ENCODE measurements at places on chromosomes 2 and 18.

DNA sequence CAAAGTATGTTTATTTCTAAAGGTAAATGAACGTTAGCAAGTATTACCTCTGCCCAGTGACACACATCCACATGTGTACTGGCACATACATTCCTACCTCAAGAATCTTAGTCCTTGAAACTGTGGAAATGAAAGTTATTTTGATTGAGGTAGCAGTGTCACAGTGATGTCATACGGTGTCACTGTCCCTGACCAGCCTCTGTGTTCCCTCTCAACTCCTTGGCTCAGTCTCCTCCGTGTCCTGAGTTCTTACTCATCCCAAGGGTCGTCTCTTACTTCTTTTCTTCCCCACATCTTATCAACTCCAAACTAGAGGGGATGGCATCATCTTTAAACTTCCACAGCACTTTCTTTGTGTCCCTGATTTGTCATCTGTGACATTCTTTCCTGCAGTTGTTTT, 3.3 kb downstream of the NCK2 start:
- H3K4me3 ChIP-seq = no peak overlapping the region
- no peak overlapping the region for H3K27ac ChIP-seq
- peaks cover 22% of the 10 kb centered on the region for H3K4me1 ChIP-seq
- H3K27me3 ChIP-seq = no peaks in the 10 kb centered on the region

- DNase-seq = no peak
- no peak overlapping the region for H3K27ac ChIP-seq
- no peaks in the 10 kb centered on the region for H3K36me3 ChIP-seq
- H3K4me1 ChIP-seq = no peaks in the 10 kb centered on the region
Measured at GRCh38 chr2:205975082-205975949, 110.7 kb downstream of the INO80D start.

DNA sequence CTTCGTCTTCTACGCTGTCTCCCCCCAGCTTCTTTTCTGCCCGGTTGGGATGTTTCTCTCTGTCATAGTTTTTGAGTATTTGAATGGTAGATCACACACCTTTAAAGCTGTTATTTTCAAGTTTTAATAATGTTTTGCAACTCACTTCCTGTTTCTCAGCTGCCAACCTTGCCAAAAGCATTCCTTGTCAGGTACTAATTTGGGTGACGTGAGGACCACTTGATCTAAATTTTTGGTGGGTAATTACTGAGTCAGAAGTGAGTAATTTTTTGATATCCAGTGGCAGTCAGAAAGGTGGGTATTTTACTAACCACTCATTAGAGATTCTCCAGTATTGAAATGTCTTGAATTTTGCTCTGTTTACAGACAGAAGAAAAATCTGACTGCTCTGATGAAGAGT, 852.4 kb upstream of the FANCL start:
- no peak overlapping the region for H3K4me3 ChIP-seq
- no peaks in the 10 kb centered on the region for H3K36me3 ChIP-seq
- no peaks in the 10 kb centered on the region for H3K4me1 ChIP-seq
- no peak overlapping the region for H3K27ac ChIP-seq

GRCh38 chr2:16264491-16264890, 324.1 kb downstream of the MYCN start:
- H3K27ac ChIP-seq = no peak overlapping the region
- no peaks in the 10 kb centered on the region for H3K36me3 ChIP-seq
- H3K4me1 ChIP-seq = no peaks in the 10 kb centered on the region
- no peak overlapping the region for H3K4me3 ChIP-seq
- DNase-seq = no peak

GRCh38 chr2:157463002-157463401, 19.1 kb upstream of the CYTIP start:
- no peak overlapping the region for H3K4me3 ChIP-seq
- DNase-seq = no peak
- H3K36me3 ChIP-seq = no peaks in the 10 kb centered on the region
- H3K27me3 ChIP-seq = peaks cover 7% of the 10 kb centered on the region
- no peaks in the 10 kb centered on the region for H3K4me1 ChIP-seq

- no peak overlapping the region for H3K27ac ChIP-seq
- no peaks in the 10 kb centered on the region for H3K27me3 ChIP-seq
- no peaks in the 10 kb centered on the region for H3K4me1 ChIP-seq
Measured at GRCh38 chr2:62102402-62102920, 93.5 kb upstream of the B3GNT2 start.

- H3K4me1 ChIP-seq = no peaks in the 10 kb centered on the region
- DNase-seq = no peak
- H3K4me3 ChIP-seq = no peak overlapping the region
- H3K27ac ChIP-seq = no peak overlapping the region
- H3K36me3 ChIP-seq = no peaks in the 10 kb centered on the region
- no peaks in the 10 kb centered on the region for H3K27me3 ChIP-seq
Measured at GRCh38 chr18:47737198-47737830, 193.1 kb downstream of the SMAD2 start.

DNA sequence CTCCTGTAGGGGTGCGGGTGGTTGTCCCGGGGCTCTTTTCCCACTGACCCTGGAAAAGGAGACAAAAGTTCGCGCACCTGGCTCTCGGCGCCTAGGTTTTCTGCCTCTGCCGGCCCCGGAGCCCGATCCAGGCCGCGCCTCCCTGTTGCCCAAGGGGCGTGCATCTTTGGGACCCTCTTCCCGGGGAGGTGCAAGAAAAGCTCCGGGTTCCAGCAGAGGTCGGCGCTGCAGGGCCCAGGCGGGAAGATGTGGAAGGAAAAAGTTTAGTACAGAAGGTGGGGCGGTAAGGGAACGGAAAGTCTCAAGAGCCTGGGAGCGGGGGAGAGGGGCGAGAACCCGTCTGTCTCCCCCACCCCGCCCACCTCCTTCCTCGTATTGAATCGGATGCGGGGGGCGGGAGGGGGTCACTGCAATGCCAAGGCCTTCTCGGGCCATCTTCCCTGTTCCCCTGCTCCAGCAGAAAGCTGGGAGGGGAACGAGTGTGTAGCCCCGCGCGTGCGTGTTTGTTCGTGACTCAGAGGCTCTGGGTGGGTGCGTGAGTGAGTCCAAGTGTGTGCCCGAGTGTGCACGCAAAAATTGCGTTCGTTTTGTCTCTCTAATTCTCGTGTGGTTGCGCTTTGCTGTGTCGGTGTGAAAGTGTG, 6.3 kb upstream of the EN1 start:
- H3K4me1 ChIP-seq = no peaks in the 10 kb centered on the region
- peak; percentile 31 for DNase-seq
- H3K27me3 ChIP-seq = peaks cover 99% of the 10 kb centered on the region

- no peaks in the 10 kb centered on the region for H3K36me3 ChIP-seq
- H3K4me1 ChIP-seq = peaks cover 7% of the 10 kb centered on the region
- H3K4me3 ChIP-seq = no peak overlapping the region
- H3K27ac ChIP-seq = no peak overlapping the region
- no peak for DNase-seq
Measured at GRCh38 chr2:202024871-202025270, 8.8 kb upstream of the FZD7 start.

- no peak overlapping the region for H3K4me3 ChIP-seq
- H3K27me3 ChIP-seq = no peaks in the 10 kb centered on the region
- no peak for DNase-seq
- H3K36me3 ChIP-seq = no peaks in the 10 kb centered on the region
- H3K4me1 ChIP-seq = no peaks in the 10 kb centered on the region
Measured at GRCh38 chr2:21819454-21819853, 695.7 kb downstream of the TDRD15 start.

DNA sequence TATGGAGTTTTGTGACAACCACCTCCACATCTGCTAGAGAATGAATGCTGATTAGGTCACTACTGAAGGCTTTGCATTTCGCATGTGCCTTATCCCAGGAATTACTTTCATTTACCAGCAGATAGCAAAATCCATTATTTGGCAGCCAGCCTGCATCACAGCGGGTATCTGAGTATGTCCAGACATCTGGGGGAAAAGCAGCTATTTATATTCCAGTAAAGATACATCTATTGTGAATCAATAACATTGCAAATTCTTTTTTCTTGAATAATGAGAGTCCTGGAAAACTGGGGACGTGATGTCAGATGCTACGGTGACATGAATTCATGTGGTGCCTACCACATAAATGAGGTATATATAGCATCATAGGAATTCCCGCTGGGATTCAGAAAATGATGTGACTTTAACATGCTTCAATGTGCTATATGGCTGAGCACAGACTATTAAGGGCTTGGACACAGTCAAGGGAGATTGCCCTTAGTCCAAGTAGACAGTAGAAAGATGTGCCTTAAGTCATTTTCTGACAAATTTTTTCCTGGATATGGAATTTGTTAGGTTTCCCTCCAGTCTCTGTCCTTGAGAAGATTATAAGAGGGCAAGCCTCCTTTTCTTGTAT, 84.2 kb upstream of the CD302 start:
- no peaks in the 10 kb centered on the region for H3K36me3 ChIP-seq
- no peaks in the 10 kb centered on the region for H3K27me3 ChIP-seq
- peaks cover 12% of the 10 kb centered on the region for H3K4me1 ChIP-seq
- DNase-seq = peak; percentile 33

DNA sequence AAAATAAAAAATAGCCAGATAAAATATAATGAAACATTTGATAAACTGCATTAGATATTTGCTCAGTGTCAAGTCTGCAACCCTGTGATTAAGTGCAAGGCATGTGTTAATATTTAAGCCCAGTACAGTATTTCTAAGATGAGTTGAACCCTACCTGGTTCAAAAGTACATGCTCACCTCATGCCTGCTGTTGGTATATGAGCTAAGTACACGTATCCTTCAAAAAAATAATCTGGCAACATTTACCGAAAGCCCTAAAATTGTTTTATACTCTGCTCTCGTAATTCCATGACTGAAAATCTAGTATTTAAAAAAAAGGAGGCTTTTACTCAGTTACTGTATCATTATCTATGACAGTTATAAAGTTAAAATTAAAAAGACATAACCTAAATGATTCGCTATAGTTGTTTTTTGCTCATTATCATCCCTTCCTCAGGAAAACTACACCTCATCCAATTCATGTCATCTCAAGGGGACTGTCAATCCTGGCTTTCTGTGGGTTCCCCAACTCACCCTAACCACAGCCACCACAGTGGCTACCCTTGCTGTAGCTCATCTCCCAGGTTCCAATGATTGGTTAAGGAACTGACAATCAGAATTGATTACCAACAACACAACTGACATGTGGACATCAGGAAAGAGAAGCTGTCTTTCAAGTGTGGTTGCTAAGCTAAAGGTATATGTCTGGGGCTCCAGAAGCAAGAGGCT, 10.6 kb downstream of the TLK1 start:
- no peak overlapping the region for H3K27ac ChIP-seq
- DNase-seq = no peak
- H3K27me3 ChIP-seq = no peaks in the 10 kb centered on the region
- H3K36me3 ChIP-seq = no peaks in the 10 kb centered on the region
- H3K4me1 ChIP-seq = peaks cover 9% of the 10 kb centered on the region
- H3K4me3 ChIP-seq = no peak overlapping the region

- H3K4me1 ChIP-seq = peaks cover 9% of the 10 kb centered on the region
- H3K4me3 ChIP-seq = peak overlapping the region; percentile 65
- H3K27ac ChIP-seq = no peak overlapping the region
- peaks cover 6% of the 10 kb centered on the region for H3K36me3 ChIP-seq
- peak; percentile 25 for DNase-seq
Measured at GRCh38 chr2:100320547-100321178, 1.6 kb downstream of the LONRF2 start.

DNA sequence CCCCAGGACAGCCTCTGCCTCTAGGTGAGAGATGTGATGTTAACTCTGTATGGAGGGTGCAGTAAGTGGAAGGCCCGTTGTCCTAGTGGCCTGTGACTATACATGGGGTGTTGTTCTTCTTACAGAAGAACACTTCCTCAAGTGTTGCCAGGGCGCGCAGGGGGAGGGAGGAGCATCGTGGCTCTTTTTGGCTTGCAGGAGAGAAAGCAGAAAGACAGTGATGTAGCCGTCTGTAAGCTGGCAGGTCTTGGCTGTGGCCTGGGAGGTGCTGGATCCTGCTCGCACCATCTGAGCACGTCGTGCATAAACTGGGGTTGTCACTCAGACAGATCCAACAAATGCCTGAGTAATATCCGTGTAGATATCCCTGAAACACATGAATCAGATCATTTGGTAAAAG, 44.3 kb downstream of the ZNF236 start:
- H3K36me3 ChIP-seq = peaks cover 12% of the 10 kb centered on the region
- no peaks in the 10 kb centered on the region for H3K4me1 ChIP-seq
- H3K27me3 ChIP-seq = no peaks in the 10 kb centered on the region
- no peak overlapping the region for H3K27ac ChIP-seq

DNA sequence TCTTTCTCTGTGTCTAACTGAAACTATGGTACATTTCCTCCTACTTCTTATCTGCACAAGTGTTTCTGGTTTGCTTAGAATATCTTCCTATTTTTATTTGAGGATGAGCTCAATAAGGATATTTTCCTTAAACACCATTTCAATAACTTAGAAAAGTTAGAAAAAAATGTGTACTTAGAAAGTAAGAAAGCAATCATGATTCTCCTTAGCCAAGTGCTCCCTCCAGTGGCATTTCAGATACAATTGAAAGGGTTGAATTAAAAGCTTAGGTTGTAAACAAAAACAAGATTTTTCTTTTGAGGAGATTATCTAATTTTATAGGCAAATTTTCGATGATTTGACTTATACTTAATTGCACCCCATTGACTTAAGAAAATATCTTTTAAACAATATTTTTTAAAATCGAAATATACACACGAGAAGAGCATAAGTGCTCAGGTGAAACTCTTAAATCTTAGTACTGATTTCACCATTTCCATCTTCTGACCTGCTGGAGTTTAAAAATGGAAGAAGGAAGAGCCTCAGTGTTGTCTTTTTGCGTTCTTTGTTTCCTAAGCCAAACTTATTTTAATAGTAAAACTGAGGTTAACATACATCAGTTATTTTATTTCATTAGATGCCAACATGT, 26.9 kb downstream of the C18orf63 start:
- no peaks in the 10 kb centered on the region for H3K36me3 ChIP-seq
- DNase-seq = peak; percentile 31
- no peak overlapping the region for H3K27ac ChIP-seq
- H3K4me3 ChIP-seq = no peak overlapping the region

- no peak overlapping the region for H3K27ac ChIP-seq
- DNase-seq = peak; percentile 21
- H3K4me1 ChIP-seq = no peaks in the 10 kb centered on the region
- H3K27me3 ChIP-seq = no peaks in the 10 kb centered on the region
- H3K36me3 ChIP-seq = no peaks in the 10 kb centered on the region
Measured at GRCh38 chr2:185208261-185208660, 530.3 kb upstream of the FSIP2 start.

DNA sequence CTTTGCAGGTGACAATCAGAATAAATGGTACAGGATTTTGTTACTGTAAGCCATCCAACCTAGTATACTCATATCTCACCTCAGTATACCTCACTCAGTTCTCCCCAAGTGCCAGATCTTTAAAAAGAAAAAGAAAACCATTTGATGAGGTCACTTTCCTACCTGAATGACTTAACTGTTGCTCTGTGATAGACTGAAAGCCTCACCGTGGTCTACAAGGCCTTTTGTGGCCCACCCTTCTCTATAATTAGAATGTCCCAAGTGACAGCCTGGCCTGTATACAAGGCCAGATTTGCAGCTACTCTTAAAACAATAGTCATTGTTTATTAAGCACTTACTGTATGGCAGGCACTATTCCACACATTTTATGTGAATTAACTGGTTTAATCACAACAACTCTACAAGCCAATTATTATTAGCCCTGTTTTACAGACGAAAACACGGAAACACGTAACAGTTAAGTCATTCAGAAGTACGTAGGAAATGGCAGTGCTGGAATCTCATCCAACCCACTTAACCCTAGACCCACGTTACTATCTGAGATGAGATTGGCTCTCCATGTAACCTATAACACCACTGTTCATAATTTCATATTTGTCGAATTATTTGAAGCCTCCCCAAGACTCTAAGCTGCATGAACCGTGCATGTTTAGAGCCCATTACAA, 28.3 kb downstream of the PKP4 start:
- H3K4me1 ChIP-seq = no peaks in the 10 kb centered on the region
- no peak for DNase-seq
- no peak overlapping the region for H3K27ac ChIP-seq
- H3K4me3 ChIP-seq = no peak overlapping the region
